ENCODE measurements at places on chromosomes 12 and 14.

- DNase-seq: no peak
Measured at GRCh38 chr12:54352022-54352531, 12.2 kb downstream of the GPR84 start.

DNA sequence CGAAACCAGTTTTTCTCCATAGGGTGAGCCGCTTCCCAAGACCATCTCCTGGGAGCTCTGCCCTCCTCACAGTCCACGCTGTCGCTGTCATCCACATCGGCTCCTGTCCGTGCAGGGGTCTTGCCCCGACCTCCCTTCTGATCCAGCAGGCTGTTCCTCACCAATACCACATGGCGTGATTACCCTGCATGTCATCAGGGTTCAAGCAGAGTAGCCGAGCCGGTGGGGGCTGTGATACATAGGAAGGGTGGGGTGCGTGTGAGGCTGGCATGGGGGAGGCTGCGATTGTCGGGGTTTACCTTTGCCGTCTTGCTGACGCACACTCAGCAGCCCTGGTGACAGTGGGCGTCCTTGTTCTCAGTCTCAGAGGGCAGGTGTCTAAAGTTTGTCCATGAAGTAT, 17.0 kb downstream of the TEDC1 start:
- DNase-seq: no peak

- no peak for DNase-seq
Measured at GRCh38 chr12:131674373-131674772, 36.5 kb upstream of the SFSWAP start.

DNA sequence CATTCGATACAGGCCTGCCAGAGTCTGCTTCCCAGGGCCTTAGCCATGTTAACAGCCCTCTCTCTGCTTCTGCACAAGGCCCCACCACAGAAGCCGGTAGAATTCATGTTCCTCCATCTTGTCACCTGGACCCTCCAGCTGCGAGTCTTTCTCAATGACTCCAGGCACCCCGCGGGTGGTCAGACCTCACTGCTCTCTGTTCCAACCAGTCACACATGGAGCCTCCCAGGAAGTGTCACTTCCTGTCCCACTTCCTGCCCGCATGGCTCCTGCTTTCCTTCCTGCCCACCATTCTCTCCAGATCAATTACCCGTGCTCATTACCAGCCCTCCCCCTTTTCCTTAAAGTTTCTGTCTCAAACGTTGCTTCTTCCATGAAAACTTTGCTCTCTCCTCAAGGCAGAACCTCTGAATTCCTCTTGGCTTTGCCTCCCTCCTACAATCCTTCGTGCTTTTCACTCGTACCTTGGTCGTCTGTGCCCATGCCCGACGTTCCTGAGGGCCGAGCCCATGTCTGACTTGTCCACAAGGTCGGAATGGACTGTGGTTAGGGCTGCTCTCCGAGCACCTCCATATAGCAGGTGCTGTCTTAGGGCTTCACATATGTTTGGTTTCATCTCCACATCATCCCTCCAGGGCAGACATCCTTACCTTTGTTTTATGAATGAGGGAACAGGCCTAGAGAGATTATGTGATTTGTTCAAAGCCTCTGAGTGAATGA, 172.1 kb downstream of the TSPAN9 start:
- DNase-seq: no peak

- DNase-seq: no peak
Measured at GRCh38 chr14:21924479-21924878, 250.9 kb upstream of the OR4E1 start.

DNA sequence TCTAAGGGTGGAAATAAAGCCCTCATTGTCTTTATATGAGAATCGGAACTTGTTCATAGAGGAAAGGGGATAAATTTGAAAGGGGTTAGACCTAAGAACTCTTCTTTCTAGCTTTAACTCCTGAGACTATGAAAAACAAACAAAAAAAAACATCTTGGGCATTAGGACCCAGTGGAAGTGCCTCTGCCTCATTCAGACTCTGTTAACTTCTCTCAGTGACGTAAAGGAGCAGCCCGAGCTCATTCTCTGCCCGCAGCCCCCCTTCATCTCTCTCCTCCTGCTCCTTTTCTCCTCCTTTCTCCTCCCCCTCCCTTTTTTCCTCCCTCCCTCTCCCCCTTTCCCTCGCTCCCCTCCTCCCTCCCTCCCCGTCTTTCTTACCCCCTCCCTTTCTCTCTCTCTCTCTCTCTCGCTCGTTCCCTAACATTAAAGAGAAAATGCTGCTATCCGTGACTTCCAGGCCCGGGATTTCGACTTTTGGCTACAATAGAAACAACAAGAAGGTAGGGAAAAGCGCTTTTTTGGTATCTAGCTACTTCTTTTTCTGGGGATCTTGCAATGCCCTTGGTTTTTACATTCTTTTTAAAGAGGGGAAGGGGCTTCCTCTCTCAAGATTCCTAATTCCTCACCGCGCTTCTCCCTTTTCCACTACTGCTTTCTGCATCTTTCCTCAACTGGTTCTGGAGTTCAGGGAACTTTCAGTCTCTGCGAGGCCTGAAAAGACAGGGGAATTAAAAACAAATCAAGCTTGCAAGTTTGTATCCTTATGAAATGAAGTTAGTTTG, at the start of gene RBMS2:
Gene RBMS2 (plus strand): TSS at position 231 of the 782 bp plus-strand sequence. CDS start 204 bp downstream, at position 435.
- peak; percentile 84 for DNase-seq
